Foreskin keratinocyte (primary cell): ENCODE measurements at places on chromosomes 2 and 18.
A peak's percentile ranks its signal among the peaks of the same experiment; 100 is the strongest.

DNA sequence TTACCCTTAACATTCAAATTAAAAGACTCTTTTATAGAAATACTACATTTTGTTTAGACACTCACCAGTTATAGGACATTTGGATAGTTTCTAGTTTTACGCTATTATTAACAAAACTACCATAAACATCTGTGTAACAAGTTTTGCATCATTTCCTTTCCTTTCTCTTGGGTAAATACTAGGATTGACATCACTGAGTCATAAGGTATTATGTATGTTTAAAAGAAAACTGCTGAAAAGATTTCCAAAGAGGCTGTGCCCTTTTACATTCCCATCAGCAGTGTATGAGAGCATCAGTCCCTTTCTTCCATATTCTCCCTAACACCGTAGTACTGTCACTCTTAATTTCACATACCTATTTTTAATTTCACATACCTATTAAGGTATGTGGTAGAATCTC, 130.6 kb downstream of the USP34 start:
- no peak for DNase-seq

GRCh38 chr2:167692191-167692590, 555.2 kb downstream of the STK39 start:
- no peak for DNase-seq

- DNase-seq, result peak; percentile 78
Observed at GRCh38 chr2:206084439-206084869, 1.5 kb downstream of the INO80D start.

DNA sequence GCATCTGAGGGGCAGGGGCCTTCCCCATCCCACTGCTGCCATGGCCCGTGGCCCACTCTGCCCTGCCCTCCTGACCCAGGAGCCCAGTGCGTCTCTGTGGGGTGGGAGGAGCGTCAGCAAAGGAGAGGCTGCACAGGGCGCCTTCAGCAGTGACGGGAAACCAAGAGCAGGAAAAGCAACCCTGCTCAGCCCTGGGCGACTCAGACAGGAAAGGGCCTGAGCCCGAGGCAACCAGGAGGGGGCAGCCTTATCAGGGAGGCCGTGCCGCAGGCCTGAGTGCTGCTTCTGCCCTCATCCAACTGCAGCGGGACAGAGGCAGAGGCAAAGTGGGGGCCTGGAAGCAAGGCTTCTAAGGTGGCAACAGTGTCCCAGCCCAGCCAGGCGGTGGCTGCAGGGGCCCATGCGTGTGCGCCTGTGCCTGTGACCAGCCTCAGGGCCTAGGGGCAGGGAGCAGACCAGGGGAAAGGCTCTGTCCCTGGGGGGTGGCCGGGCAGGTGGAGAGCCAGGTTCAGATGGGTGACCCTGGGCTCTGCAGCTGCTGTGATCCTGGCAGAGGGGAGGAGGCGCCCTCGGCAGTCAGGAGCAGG, 23.3 kb upstream of the ALPI start:
- no peak for DNase-seq

DNA sequence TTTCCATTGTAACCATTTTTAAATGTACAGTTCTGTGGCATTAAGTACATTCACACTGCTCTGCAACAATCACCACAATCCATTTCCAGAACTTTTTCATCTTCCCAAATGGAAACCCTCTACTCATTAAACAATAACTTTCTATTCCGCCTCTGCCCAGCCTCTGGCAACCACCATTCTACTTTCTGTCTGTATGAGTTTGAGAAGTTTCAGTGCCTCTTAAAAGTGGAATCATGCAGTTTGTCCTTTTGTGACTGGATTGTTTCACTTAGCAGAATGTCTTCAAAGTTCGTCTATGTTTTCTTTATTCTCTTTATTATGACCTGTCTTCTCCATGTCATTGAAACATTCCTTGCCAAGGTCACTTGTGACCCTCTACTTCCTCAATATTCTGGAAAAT, 22.0 kb upstream of the PELI1 start:
- no peak for DNase-seq
